Fibroblast of skin of right biceps (primary cell): ENCODE measurements at places on chromosomes 12 and 14.

- no peak for DNase-seq
Observed at GRCh38 chr14:35742442-35742841, 66.7 kb downstream of the RALGAPA1 start.

GRCh38 chr12:10614056-10614370 is 604 bp upstream of the MAGOHB start:
- DNase-seq: no peak

- DNase-seq: no peak
Observed at GRCh38 chr12:115160271-115161128, 476.5 kb upstream of the TBX3 start.

- DNase-seq: no peak
Observed at GRCh38 chr12:82414044-82414443, 55.7 kb downstream of the METTL25 start.

- no peak for DNase-seq
Observed at GRCh38 chr14:51392416-51392815, 152.4 kb downstream of the TMX1 start.

DNA sequence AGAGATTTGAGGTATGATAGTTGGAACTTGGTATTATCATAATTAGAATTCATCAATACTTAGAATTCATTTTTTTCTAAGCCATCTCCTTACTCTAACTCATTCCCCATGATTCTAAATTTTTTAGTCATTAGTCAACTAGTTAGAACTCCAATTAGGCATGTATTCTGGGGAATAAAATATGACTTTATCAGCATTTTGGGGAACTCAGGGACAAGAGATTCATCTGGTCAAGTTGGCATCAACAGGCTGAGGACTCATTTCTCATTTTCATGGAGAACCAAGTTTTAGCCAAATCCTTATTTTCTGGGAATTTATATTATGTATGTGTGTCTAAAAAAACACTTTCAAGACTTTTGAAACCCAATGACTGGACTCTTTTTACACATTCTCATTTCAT is 29.2 kb downstream of the DIP2B start:
- DNase-seq: peak; percentile 62

DNA sequence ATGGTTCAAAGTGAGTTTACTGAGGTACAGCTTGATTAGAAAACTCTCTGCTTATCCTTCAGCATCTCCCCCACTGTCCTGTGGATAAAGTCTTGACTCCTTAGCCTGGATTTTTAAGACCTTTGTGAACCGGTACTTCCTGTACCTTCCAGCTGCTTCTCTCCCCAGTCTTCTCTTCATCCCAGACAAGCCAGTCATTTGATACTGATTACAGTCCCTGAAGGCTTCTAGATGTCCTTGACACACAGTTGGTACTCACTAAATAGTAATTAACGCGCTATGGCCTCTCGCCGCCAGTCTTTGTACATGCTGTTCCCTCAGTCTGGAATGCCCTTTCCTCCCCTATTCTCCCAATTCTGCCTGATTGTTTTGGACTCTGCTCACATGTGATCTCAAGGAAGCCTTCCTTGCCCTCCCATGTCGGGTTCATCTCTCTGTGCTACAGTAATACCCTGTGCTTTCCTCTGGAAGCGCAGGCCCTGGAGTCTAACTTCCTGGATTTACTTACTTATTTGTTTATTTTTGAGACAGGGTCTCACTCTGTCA is 50.6 kb upstream of the PTGR2 start:
- no peak for DNase-seq

DNA sequence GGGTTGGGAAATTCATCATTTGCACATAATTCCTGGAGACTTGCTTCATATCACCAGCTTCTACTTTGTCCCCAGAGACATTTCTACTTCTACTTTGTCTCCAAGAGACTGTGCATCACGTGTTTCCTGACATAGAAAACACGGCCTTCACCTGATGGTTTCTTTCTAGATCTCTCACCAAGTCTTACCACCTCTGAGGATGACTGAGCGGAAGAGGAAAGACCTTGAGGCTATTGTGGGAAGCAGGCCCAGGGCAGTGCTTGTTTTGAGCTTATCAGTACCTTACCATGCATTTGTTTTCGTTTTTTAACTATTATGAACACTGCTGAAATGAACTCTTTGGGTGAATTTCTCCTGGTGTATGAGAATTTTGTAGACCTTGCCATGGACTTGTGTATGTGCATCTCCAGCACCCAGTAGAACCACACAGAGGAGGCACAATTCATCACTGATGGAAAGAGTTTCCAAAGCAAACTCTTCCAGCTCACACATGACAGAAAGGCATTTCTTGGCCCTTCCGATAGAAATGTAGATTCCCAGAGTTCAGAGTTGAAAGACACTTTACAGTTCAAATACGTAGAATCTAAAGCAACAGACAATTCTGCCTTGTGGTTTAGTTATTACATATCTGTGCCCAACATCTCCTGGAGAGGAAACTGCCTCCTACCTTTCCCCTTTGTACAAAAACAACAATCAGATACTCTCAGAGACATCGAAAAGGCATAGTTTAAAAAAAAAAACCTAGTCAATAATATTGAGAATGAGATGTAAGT is 434.7 kb downstream of the FUT8 start:
- DNase-seq: no peak

GRCh38 chr12:88111074-88111652 is 30.7 kb downstream of the CEP290 start:
- DNase-seq: peak; percentile 57

DNA sequence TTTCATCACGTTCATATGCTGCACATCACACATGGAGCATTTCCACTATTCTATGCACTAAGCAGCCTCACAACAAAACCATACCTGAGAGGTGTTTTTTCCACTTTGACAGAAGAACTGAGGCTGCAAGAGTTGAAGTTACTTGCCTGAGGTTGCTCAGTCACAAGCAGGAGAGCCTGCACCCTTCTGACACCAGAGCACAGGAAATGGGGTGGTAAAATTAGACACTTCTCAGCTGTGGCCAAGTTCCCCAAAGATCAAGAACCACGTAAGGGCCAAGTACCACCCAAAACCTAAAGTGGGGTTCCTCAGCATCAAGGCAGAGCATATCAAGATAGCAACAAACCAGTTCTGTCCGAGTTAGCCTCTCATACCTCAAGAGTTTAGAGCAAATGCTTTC is 185.8 kb downstream of the CAPZA3 start:
- no peak for DNase-seq

- no peak for DNase-seq
Observed at GRCh38 chr12:124994437-124994975, 1.1 kb downstream of the BRI3BP start.
